Left kidney (tissue), 8 donors: ENCODE measurements at places on chromosomes 7 and 10.

DNA sequence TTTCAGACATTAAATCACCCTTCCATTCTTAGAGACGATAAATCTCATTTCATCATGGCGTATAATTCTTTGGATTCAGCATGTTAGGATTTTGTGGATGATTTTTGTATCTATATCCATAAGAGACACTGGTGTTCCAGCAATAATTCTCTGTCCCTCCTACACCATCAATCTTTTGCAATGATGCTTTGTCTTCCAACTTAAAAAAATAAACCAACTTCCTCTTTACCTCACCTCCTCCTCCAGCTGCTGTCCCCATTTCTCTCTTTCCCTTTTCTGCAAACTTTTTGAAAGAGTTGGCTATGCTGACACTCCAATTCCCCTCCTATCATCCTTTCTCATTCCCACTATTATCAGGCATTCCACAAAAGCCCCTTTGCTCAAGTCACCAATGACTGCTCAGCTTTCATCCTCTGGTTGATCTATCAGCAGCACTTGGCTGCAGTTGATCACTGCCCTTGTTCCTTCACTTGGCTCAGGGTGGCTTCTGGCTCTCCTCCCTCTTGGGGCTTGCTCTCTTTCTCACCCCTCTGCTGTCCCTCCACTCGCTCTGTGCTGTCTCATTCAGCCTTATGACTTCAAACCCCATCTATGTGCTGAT, 130.0 kb downstream of the ARHGAP22 start:
- DNase-seq: no peak

DNA sequence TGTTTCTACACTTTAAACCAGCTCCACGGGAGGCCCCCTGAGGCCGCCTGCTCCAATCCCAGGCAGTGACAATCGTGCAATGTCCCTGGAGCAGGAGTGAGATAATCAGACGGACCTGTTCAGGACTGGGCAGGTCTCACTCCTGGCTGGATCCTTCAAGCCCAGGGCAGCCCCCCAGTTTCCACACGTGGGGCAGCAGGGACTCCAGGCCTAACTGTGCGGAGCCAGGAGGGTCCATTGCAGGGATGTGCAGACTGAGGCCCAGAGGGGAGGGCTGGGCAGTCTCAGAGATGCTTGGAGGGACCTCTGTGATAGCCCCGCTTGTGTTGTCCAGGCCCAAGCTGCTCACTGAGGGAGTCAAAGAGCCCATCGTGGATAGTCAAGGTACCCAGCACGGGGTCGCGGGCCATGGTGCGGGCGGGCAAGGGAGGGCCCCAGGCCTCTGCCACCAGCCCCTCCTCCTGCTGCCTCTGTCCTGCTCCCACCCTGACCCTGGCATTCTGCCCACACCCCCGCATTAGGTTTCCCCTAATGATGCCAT, 110.5 kb upstream of the KCTD7 start:
- no peak for DNase-seq

GRCh38 chr10:14362104-14362503, 31.4 kb upstream of the FRMD4A start:
- DNase-seq: no peak

DNA sequence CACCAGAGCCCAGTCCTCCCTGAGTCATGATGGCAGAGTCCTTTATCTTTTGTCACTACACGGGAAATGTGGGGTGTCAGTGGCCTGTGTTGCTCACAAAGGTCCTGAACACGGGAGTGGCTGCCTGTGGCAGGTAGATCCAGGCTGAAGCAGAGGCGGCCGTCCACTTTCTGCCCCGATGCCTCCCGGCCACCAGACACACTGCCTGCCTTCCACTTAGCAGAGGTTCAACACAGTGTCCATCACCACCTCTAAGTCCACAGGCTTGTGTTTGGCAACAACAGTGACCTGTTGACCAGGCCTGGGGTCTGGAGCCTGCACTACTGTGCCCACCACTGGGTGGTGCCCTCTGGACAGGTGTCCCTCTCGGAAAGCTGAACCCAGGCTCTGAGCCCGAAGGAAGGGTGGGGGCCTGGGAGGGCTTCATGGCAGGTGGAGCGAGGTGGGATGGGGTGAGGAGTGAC, 49.9 kb upstream of the CAMK2B start:
- DNase-seq: no peak

DNA sequence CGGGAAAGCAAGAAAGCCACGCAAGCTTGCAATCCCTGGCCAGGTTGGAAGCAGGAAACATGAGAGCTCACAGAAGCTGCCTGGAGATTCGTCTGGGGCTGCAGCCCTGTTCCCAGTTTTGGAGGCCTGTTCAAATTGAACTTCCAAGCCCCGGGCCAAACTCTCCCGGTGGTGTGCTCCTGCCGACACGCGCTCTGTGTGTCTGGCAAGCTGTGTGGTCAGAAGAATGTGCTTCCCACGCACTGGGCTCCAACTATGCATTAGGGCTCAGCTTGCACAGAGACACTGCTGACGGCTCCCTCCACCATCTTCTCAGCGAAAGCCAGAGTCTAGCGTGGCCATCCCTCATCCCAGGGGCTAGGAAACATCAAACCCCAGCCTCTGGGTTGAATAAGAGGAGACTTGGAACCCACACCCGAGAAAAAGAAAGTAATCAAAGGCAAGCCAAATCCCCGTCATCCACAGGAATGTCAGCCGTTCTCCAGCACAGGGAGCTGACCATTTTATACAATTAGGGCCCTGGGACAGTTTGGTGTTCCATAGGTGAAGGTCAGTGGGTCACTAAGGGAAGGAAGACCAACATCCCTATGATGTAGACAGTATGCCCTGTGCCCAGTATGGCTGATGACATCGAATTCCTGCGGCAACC, 107.2 kb downstream of the FGFR2 start:
- DNase-seq: no peak

- no peak for DNase-seq
These were observed 203.7 kb downstream of the REEP3 start for GRCh38 chr10:63724922-63725321.

- DNase-seq: no peak
These were observed 933.3 kb downstream of the XPNPEP1 start for GRCh38 chr10:108989976-108990375.

- no peak for DNase-seq
These were observed 157.2 kb upstream of the CELF2 start for GRCh38 chr10:10860455-10860976.

DNA sequence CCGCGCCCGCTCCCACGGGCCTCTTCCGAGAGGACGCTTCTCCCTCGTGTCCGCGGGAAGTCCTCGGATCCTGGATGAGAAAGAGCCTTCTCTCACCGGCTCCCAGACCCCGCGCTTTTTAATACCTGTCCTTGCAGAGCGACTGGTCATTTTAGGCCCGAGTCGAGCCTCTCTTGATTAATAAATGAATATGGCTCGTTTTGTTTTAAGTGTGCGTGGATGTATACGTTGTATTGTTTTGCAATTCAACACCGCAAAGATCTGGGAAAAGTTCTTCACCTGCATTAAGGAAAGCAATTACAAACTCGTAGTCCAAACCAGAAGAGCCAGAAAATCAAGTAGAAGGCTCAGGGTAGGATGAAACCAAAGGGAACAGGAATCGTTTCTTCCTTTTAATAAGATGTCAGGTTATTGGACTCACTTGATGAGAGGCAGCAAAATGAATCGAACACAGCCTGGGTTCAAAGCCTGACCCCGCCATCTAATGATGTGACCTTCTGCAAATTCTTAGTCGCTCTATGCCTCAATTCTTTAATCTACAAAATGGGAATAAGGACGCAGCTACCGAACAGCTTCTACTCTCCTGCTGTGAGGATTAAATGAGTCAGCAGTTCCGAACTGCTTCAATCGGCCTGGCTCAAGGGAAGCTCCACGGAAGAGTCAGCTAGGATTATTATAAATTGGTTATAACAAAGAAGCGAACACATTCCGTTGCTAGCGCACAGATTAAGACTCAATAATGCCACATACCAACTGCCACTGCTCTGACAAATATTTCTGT, 277.8 kb upstream of the NEBL start:
- no peak for DNase-seq

- DNase-seq: no peak
These were observed 498.9 kb downstream of the RPS24 start for GRCh38 chr10:78532480-78533042.

DNA sequence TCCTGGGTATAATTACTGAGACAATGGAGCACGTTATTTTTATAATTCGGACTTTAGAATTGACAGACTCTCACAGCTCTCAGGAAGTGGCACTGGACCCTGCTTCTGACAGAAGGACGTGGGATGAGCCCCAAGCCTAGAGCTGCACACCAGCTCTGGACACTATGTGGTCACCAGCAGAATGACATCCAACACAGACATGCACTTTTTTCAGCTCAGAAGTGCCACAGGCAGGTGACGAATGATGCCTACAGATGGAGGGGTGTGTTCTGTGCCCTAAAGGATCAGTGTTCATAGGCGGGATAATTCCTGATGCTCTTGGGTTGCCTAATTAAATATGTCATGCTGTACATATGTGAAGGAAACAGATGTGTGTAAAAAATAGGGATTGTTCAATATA, 87.9 kb downstream of the VIPR2 start:
- no peak for DNase-seq

DNA sequence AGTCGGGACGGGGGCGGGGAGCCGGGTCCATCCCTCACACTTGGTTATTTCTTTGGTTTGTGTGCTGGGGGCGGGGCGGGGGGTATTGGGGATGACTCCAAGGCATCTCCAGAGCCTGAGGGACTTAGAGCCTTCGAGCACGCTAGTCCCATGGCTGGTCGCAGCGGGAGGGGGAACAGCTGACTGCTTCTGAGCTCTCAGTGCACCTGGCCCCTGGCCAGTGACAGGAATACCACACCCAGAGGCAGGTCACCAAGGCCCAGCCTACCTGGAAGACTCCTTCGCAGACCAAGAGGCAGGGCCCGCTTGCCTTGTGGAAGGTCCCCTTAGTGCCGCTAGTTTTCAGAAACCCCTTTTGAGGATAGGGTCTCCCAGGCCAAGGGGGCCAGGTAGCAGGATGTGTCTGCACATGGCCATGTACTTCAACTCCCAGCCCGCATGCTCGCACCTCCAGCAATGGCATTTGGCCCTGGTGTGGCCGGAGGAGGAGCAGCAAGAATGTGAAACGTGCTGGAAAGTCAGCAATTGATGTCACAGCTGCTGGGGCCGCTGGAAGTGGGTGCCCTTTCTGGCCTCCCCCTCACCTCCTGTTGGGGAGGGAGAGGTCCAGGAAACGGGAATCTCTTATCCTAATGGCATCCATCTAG, 40.3 kb downstream of the AGAP3 start:
- no peak for DNase-seq

- DNase-seq: no peak
These were observed 64.6 kb downstream of the PDE1C start for GRCh38 chr7:32005577-32005976.

DNA sequence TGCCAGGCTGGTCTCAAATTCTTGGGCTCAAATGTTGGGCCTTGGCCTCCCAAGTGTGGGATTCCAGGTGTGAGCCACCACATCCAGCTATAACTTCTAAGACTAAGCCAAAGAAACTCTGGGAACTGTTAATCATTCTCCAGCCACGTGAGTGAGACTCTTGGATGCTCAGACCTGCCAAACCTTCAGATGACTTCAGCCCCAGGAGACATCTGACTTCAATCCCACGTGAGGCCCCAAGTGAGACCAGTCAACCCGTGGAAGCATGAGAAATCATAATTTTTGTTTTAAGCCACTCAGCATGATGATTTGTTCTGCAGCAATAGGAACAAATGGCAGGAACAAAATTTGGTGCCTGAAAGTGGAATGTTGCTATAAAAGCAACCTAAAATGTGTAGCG, 4.3 kb upstream of the PCBD1 start:
- no peak for DNase-seq

- DNase-seq: no peak
These were observed 1195.8 kb downstream of the SORCS1 start for GRCh38 chr10:105968666-105969065.
